Nephron progenitor cell (in vitro differentiated cells): ENCODE measurements at places on chromosomes 7 and 10.

- DNase-seq, result no peak
Measured at GRCh38 chr7:33739286-33739685, 166.1 kb upstream of the BMPER start.

- no peak for DNase-seq
Measured at GRCh38 chr10:8074881-8075280, 20.4 kb downstream of the GATA3 start.

- DNase-seq, result no peak
Measured at GRCh38 chr7:66054063-66054462, 21.6 kb upstream of the ASL start.

DNA sequence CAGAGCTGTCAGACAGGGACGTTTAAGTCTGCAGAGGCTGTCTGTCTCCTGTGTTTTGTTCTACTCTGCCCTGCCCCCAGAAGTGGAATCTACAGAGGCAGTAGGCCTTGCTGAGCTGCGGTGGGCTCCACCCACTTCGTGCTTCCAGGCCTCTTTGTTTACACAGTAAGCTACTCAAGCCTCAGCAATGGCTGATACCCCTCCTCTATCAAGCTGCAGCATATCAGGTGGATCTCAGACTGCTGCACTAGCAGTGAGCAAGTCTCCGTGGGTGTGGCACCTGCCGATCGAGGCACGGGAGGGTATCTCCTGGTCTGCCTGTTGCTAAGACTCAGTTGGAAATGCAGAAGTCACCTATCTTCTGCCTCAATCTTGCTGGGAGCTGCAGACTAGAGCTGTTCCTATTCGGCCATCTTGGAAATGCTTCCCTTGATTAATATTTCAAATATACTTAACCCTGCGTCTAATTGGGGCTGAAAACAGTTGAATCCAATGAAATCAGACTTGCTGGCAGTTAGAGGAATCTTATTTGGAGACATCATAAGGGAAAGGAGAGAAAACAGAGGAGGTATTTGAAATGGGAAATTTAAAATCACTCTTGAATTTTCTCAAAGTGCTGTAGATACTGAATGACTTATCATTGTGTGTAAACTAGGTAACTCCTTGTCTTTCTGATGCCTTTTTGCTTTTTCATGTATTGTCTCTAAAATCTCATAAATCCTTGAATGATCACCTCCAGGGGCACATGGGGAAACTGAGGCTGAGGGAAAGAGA is 13.8 kb upstream of the CYP3A5 start:
- peak; percentile 25 for DNase-seq

DNA sequence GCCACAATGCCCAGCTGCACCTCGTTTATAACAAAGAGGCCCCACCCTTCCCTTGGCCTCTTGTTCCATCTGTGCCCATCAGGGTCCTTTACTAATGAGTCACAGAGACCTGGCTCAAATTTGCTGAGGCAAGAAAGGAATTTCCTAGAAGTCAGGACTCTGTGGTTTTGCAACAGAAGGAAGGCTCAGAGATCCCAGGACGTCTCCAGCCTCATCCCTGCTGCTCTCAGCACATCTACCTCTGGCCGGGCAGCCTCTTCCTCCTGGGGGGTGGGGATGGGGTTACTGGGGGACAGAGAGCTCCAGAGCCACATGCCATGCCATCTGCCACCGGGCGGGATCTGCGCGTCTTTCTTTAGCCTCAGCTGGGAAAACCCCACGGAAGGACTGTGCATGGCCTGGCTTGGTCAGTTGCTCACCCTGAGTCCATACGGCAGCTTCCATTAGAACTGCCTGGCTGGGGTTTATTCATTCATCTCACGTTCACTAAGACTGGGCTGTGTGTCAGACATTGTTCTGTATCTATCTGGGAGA is 41.9 kb upstream of the PSMG3 start:
- no peak for DNase-seq

DNA sequence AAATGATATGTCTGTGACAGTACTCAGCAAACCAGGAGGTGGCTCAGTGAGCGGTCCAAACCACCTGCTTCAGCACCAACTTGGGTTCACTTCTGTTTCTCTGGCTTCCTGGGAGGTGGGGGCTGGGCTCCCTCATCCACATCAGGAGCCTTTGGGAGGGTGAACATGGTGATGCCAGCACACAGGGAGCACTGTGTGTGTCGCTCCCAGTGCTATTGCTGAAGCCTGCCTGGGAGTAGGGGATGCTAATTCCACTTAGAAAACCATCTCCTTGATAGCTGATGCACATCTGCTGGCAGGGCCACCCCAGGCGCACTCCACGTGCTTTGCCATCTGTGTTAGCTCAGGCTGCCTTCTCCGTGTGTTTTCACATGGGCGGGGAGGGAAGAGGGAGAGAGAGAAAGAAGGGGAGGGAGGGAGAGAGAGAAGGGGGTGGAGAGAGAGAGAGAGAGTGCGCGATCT is 58.0 kb downstream of the RAMP3 start:
- no peak for DNase-seq

DNA sequence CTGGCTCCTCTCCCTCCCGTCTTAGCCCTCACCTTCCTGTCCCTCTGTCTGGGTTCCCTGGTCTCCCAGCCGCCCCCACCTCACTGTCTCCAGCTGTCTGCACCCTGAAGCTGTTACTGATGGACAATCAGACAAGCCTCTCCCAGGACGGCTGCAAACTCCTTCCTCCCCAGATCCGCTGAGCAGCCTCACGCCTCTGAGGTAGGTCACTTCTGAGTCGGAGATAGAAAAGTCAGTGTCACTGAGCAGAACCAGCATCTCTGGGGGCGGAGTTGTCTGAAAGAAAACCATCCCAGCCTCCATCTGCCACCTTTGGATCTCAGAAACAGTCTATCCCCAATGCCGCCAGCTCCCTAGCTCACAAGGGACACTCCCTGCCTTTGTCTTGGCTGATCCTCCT is 27.4 kb downstream of the FAM241B start:
- DNase-seq, result no peak

DNA sequence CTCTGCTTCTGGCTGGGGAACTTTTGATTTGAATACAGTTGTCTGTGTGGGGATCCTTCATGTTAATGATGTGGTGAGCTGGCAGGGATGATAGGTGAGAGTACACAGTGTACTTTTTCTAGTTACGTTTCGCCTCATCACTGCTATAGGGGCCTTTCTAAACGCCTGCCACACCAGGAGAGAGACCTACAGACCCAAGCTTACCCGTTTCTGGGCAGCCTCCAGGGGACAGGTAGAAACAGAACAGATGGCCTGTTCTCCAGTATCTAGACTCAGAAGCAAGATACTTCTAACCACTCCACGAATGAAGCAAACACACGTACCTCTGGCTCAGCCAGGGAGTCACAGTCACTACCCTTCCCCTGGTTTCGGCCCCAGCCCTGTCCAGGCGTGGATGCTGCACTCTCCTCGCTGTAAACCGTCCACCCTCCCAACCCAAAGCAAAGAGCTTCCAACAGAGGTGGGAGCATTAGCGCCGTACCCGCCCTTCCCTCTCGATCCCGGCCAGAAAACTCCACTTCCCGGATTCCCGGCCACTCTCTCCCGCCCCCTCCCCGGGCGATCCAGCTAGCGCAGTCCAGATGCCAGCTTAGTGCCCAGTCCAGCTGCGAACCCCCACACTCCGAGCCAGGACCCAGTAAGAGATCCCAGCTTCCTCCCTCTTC is 1.2 kb downstream of the CCDC6 start:
- peak; percentile 46 for DNase-seq

DNA sequence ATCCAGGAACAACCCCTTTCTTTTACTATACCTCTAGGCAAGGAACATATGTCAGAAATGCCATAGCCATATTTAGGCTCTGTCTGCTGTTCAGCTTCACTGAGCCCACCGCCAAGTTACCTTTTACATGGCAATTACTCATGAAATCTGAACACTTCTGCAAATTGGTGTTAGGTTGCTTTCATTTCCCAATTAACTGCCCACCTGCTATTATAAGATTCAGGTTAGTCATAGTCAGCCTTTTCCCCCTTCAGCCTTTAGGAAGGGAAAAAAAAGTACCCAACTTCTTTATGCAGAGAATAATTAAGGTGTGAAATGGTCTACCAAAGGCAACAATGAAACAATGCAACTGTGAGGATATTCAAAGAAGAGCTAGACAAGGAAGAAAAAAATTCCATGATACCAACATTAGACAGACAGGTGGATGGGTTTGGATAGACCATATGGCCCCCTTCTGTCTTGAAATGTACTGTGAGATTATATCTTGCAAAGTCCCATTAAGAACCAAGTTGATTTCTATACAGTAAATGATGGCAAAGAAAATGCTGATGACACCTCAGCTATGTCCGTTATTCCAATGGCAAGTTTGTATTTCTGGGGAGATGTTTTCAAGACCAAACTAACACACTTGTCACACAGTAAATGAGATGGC is 442.1 kb upstream of the NRP1 start:
- DNase-seq, result no peak

DNA sequence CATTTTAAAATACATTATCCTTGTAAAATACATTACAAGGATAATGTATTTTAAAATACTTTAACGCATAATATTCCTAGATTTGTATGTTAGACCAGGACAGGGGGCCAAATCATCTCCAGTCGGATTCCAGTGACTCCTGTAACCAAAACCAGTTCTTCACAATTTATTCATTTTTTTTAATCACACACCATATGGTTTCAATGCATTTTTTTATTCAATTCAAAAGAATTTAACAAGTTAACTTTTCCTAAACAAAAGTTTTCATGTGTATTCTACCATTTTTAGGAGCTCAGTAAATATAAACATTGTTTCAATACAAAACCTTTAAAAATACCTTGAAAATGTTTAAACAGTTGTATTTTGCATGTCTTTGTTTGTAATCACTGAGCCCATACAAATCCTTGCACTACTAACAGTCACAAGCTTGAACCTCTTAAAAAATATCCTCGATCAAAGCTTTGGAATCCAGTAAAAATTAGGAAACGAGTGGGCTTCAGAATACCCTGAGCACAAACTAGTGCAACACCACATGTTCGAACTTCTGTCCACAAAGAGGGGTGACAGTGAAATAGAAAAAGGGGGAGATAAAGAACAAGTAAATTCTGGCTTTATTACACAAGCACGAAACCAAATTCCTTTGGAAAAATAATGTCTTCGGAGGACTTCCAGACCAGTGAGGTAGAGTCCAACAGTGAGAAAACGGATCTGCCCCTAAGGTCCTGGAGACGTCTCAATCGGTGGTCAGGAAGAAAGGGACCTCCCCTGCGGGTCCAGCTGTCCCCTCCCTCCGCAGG is 1.6 kb downstream of the CCDC71L start:
- no peak for DNase-seq

DNA sequence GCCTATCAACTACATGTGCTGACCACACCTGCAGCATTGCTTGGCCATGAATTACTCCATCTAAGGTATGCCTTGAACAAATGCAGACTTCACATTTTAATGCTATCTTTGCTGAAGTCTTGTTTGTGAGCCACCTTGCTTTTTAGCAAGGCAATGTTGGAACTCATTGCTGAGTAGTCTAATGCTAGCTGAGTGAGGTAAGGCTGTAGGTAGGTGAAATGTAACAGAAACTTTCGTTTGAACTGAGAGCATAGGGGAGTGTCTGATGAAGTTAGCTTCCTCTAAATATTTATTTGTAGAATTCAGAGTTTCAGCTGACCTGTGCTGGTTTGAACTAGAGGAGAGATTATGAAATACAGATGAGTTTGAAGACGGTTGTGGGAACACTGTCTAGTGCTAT is 238.5 kb downstream of the SEMA3A start:
- DNase-seq, result no peak

GRCh38 chr7:151017953-151018420 is 6.3 kb downstream of the ATG9B start:
- peak; percentile 97 for DNase-seq

GRCh38 chr7:119684763-119685162 is 588.2 kb upstream of the KCND2 start:
- no peak for DNase-seq

DNA sequence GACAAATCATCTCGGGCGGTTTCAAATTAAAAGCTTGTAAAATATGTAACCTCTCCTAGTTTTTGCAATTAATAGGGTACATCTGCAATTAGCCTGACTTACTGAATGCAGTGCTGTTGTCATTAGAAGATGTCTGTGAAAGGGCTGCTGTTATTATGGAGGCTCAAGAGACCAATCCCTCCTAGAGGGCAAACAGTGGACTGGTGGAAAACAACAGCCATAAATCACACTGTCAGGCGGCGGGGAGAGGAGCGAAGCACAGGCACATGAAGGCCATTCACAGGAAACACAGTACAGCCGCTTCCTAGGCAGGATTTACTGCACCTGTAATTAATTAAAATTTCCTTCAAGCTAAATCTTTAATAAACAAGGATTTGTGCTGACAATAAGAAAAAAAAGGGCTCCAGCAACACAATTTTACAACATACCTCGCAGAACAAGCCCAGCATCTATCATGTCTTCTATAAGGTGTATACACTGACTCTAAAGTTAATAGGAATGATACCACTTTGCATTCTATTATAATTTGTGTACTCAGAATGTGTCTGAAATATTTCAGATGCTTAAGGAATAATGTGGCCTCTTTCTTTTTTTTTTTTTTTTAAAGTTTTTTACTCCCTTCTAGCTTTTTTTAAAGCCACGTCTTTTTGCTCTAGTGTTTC is 50.7 kb downstream of the ERCC6 start:
- peak; percentile 85 for DNase-seq

GRCh38 chr10:7832060-7832459 is 13.8 kb downstream of the TAF3 start:
- DNase-seq, result no peak

DNA sequence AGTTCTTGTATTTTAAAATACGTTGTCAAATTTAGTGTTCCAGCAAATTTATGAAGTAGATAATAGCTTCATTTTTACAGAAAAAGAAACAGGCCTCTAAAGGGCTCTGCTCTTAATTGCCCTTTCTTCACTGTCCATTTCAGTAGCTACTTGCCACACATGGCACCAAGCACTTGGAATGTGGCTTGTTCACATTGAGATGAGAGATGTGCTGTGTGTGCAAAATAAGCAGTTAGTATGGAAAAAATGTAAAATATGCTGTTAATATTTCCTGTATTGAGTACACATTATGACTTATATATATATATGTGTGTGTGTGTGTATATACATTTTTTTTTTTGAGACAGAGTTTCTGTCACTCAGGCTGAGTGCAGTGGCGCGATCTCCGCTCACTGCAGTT is 19.5 kb downstream of the RBM33 start:
- no peak for DNase-seq

- DNase-seq, result no peak
Measured at GRCh38 chr10:114616103-114616502, 42.0 kb downstream of the ABLIM1 start.

GRCh38 chr10:86439544-86439943 is 72.9 kb upstream of the GRID1 start:
- DNase-seq, result no peak

DNA sequence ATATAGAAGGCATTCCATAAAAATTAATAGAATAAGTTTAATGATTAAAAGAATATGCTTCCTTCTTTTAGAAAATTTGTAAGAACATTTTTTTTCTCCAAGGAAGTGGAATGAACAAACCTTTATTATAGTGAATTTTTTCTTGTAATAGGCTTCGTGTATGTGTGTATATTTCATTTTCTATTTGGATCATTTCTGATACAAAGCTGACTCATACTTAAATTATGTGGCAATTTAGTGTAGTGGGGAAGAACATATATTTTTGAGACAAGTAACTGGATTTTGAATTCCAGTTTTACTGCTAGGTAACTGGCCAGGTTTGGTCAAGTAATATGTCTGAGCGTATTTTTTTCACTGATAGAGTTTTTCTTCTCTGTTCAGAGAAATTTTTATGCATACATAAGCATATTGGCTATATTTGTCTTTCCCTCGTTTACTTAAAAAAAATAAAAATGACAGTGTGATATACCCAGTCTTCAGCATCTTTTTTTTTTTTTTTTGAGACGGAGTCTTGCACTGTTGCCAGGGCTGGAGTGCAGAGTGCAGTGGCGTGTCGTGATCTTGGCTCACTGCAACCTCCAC is 50.8 kb downstream of the CDK13 start:
- no peak for DNase-seq

GRCh38 chr7:28890137-28890536 is 68.0 kb downstream of the TRIL start:
- DNase-seq, result no peak
